NCI-H2081 treated with DMSO at 0.1 percent for 48 hours (cell line): ENCODE measurements at places on chromosomes 7 and 10.

- peak; percentile 82 for DNase-seq
These were observed 104.7 kb upstream of the LRGUK start for GRCh38 chr7:134022286-134022911.

DNA sequence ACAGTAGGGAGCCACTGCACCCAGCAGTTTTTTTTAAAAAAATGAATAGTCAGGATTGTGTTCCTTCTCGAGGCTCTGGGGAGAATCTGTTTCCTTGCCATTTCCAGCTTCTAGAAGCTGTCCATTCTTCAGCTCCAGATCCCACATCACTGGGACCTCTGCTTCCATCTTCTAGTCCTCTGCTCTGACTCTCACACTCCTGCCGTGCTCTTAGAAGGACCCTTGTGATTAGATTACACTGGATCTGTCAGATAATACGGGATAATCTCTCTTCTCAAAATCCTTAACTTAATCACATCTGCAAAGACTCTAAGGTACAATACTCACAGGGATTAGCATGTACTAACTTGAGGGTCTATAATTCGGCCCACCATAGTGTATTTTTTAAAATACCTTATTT lies 158.9 kb upstream of the SP4 start:
- DNase-seq, result no peak

GRCh38 chr10:92699518-92700381 lies 10.0 kb downstream of the HHEX start:
- DNase-seq, result no peak

GRCh38 chr10:4407783-4408182 lies 418.2 kb upstream of the AKR1E2 start:
- DNase-seq, result no peak

- DNase-seq, result no peak
These were observed 21.1 kb downstream of the KLLN start for GRCh38 chr10:87842220-87842641.

GRCh38 chr10:33005322-33006301 lies 47.6 kb upstream of the ITGB1 start:
- no peak for DNase-seq
